BE2C (cell line): ENCODE measurements at places on chromosomes 1 and 21.
A peak's percentile ranks its signal among the peaks of the same experiment; 100 is the strongest.

- no peak for DNase-seq
Observed at GRCh38 chr1:180923887-180924286, 11.2 kb downstream of the KIAA1614 start.

- DNase-seq = no peak
Observed at GRCh38 chr1:209985002-209985401, 47.0 kb downstream of the SYT14 start.

DNA sequence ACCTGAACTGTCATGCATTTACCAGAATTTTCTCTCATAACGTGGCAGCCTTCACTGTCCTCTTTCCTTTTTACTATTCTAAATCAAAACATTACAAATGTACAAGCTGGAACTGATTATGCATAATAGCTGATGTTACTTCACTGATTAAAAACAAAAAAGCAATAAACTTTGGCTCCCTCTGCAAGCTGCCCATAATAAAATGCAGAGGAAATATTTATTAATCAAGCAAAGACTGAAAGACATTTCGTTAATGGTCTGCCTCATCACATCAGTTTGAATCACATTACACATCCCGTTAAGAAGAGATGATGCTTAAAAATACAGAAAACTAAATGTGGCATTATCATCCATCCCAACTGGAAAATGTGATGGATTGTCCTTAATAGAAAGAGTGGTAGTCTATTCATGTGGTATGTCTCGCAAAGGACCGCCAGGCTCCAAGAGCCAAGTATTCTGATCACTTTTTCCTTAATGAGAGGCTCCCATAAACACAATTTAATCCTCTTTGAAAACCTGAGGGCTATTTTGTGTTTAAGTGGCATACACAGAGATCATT lies 225.3 kb downstream of the RGS7 start:
- no peak for DNase-seq

DNA sequence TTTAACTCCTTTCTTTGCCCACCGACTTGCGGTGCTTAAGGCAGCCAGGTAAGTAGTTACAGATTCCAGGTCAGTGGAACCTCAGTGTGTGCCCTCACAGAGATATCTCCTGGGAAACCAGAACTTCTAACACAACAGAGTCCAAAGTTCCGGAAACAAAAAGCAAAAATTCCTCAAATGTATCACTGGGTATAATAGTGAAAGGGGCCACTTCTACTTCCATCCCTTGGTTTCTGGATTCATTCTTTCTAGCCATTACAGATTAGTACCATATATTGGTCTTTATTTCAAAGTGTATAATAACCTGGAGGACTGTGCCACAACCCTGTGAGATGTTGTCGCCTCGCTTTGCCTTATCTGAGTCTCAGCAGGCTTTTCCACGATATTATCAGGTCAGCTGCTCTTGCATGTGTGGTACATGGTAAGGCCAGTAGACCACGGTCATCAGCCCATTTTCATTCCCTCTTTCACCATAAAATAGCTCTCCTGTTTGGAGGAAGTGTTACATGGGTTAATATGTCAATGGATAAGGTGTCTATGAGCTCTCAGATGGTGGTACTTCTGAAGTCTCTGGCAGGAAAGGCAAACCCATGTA lies 14.9 kb upstream of the VASH2 start:
- no peak for DNase-seq

DNA sequence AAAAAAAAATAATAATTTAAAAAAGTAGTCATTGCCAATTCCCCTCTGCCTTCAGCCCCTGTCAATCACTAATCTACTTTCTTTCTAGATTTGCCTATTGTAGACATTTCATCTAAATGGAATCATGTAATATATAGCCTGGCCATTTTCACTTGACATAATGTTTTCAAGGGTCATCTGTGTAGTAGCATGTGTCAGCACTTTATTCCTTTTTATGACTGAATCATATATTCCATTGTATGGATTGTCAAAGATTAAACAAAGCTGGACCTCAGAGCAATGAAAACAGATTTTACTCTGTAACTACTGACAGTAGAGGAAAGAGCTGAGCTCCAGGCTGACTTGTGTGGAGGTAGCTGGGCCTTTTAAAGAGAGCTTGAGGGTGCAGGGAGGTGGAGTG lies 15.9 kb downstream of the VPS13D start:
- DNase-seq = no peak

- DNase-seq = no peak
Observed at GRCh38 chr1:78301141-78301540, 189.6 kb upstream of the PTGFR start.

- DNase-seq = no peak
Observed at GRCh38 chr1:17185485-17185860, 19.5 kb upstream of the PADI1 start.

- no peak for DNase-seq
Observed at GRCh38 chr1:171087896-171088295, 2.8 kb upstream of the FMO3 start.

- DNase-seq = no peak
Observed at GRCh38 chr1:214569357-214570004, 18.1 kb upstream of the PTPN14 start.

DNA sequence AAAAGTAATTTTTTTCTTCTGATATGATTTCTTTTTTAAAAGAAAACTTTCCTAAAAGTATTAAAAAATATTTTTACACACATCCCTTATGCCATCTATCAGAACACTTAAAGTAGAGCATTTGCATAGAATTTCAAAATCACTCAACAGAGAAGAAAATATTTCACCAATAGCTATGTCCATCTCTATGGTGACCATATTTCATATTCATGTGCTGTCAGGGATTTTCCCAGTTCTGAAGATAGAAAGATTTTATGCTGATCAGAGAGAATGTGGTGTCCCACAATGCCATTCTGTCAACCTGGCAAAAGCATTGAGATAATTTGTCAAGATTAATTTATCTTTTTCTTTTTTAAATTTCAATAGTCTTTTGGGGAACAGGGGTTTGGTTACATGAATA lies 87.0 kb downstream of the C4BPA start:
- no peak for DNase-seq

GRCh38 chr1:183655562-183656075 lies 2.5 kb upstream of the APOBEC4 start:
- DNase-seq = peak; percentile 80

DNA sequence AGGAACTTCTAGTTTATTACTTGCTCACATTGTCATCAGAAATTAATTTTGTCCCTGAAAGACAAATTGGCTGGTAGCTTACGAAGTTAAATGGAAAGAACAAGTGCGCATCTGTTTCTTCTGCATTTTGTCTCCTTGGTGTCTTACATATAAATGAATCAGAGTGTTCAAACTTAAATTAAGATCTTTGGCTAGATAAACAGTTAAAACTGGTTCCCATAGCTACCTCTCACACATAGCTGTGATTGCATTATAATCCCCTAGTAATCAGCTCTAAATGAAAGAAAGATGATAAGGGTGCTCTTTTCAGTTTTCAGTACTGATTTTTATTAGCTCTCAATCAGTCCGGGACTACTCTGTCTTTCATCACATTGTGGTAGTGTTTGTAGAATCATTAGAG lies 124.2 kb upstream of the LMO4 start:
- no peak for DNase-seq

- no peak for DNase-seq
Observed at GRCh38 chr1:220791956-220792355, 5.2 kb downstream of the MTARC1 start.

GRCh38 chr1:82775406-82776000 lies 974.8 kb downstream of the ADGRL2 start:
- DNase-seq = peak; percentile 68

- no peak for DNase-seq
Observed at GRCh38 chr21:40686526-40686925, 160.4 kb downstream of the DSCAM start.

GRCh38 chr21:41799763-41800162 lies 32.9 kb upstream of the RIPK4 start:
- no peak for DNase-seq

GRCh38 chr21:46160907-46161632 lies 5.7 kb upstream of the FTCD start:
- peak; percentile 9 for DNase-seq

GRCh38 chr1:10253149-10253548 lies 42.8 kb downstream of the KIF1B start:
- DNase-seq = no peak

GRCh38 chr1:3481836-3482375 lies 27.4 kb downstream of the ARHGEF16 start:
- DNase-seq = no peak

- peak; percentile 60 for DNase-seq
Observed at GRCh38 chr1:201346337-201346939, 31.0 kb downstream of the TNNT2 start.

DNA sequence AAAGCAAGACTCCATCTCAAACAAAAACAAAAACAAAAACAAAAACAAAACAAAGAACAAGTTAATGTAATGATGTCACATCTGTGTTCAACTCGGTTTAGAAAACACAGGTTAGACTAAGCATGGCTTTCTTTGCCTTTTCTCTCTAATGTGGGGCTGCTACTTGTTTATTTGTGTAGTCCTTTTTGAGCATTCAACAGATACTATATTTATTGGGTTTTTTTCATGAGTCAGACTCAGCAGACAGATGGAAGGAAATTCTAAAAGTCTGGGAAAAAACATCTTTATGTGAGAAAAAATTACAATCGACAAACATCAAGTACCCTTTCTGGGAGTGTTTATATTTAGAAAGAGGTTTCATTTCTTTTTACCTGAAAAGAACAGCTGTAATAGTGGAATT lies 22.3 kb upstream of the OTUD3 start:
- no peak for DNase-seq

DNA sequence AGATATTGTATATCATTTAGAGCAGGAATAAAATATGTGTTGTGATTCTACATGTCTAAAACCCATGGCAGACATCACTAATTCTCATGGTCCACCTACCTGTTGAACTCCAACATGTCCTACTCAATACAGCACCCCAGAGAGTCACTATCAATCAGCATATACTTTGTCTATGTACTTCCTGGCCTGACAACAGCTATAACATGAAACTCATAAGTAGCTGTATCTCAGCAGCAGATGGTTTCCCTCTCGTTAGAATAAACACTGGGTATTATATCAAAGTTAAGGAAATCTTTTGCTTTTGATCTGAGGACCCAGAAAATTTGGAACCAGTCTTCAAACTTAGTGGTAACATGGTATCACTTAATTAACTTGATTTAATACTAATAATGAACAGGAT lies 15.8 kb downstream of the ARPC5 start:
- no peak for DNase-seq

- no peak for DNase-seq
Observed at GRCh38 chr1:36786425-36786824, 247.9 kb downstream of the GRIK3 start.

- DNase-seq = no peak
Observed at GRCh38 chr1:203557390-203557789, 63.4 kb downstream of the OPTC start.

- peak; percentile 39 for DNase-seq
Observed at GRCh38 chr1:91635763-91636162, 135.1 kb downstream of the CDC7 start.
